ENCODE measurements at places on chromosomes 5 and 9. TPM values are rescaled to one million over a fixed set of nuclear protein-coding genes. Genes with fewer than 3 reads are reported as not detected.

The GCNT1 gene
- polyA plus RNA-seq, result 4.8 TPM

GRCh38 chr9:133754688-133755227, 16.6 kb upstream of the SARDH start:
- no peak for DNase-seq

DNA sequence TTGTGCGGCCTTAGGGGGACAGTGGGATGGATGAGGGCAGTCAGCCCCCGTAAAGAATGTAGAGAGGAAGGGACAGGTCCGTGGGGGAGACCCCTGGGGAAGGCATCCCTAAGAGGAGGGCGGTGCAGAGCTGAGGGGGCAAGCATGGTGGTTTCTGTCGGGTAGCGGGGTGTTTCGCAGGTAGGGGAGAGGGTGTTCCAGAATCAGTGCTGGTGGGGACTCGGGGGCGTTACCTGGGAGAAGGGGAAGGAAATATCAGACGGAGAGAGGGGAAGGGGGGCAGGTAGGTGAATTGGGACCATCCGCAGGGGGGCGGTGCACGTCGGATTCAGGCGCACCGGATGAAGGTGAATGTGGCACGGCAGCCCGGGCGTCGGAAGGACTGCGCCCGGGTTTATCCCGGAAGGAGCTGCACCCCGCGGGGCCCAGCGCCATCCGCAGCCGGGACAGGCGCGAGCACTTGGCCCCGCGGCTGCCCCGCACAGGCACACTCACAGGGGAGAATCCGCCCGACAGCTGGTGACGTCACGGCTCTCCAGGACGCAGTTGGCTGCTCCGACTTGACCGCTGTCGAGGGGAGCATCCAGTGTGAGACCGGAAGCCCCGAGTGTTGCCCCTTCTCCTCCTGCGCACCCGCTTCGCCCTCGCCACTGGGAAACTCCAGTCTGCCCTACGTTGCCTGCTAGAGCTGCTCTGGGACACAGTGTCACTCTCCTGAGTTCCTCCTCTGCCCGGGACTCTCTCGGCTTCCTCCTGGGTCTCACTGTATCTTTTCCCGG, 1.3 kb downstream of the CD72 start:
- DNase-seq, result no peak

DNA sequence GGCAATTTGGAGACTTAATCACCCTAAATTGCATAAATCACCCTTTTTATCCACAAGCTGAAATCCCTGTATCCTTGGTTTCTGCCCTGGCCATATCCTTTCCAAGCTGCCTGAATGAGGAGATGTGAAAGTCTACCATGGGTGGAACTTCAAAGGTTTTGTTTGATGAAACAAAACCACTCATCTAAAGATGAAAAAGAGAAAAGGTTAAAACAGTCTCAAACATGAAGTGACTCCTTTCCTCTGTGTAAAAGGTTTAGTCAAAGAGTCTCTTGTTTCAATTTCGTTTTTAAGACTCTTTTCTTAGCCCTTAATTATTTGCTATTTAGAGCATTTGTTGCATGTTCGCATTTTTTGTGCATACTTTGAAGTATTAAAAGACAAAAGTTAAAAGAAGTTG, 11.2 kb downstream of the SLC45A2 start:
- no peak for DNase-seq

The PCDHGB3 gene
- polyA plus RNA-seq, result 1.5 TPM

Data from left renal pelvis (tissue), 4 donors.